ENCODE measurements at places on chromosomes 6 and 20.

- peak; percentile 92 for DNase-seq
Observed at GRCh38 chr6:26216886-26217713, 129.9 kb downstream of the HFE start.

GRCh38 chr6:2230659-2231277 lies 14.6 kb downstream of the GMDS start:
- DNase-seq: no peak

GRCh38 chr20:34369265-34369664 lies 6.2 kb downstream of the ITCH start:
- no peak for DNase-seq

DNA sequence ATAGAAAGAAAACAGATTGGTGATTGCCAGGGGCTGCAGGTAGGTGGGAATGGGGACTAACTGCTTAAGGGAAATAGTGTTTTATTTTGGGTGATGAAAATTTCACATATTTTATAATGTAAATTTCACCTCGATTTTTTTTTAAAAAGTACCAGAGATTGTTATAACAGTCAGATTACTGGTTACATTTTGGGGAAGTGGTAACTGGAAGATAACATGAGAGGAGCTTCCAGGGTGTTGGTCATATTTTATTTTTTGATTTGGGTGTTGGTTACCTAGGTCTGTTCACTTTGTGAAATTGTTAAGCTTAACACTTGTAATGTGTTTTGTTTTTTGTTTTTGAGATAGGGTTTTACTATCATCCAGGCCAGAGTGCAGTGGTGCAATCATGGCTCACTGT lies 17.2 kb upstream of the CRIP3 start:
- no peak for DNase-seq

- no peak for DNase-seq
Observed at GRCh38 chr6:136593748-136594490, 43.7 kb upstream of the MAP7 start.

DNA sequence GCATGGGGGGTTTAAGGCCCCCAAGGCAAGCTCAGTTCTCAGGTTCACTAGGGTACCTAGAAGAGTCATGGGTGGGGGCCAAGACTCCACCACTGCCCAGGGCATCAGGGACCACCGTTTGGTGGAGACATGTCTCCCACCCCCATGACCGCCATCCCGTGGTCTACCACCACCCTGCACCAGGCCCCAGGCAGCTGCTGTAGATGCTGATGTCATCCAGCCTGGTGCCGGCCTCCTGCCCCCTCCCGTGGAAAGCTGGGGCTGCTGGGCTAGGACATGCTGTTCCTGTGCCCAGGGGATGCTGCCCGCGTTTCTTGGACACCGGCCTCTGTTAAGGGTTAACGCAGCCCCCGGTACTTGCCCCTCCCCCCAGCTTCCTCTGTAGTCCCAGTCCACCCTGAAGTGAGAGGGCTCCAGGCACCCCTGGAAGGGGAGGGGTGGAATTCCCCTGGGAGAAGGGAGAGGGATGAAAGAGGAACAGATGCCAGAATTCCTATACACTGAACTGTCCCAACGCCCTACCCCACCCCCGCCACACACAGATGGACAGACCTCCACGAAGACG lies 587 bp downstream of the IP6K3 start:
- no peak for DNase-seq

- DNase-seq: no peak
Observed at GRCh38 chr20:51687108-51687507, 81.1 kb downstream of the ATP9A start.

DNA sequence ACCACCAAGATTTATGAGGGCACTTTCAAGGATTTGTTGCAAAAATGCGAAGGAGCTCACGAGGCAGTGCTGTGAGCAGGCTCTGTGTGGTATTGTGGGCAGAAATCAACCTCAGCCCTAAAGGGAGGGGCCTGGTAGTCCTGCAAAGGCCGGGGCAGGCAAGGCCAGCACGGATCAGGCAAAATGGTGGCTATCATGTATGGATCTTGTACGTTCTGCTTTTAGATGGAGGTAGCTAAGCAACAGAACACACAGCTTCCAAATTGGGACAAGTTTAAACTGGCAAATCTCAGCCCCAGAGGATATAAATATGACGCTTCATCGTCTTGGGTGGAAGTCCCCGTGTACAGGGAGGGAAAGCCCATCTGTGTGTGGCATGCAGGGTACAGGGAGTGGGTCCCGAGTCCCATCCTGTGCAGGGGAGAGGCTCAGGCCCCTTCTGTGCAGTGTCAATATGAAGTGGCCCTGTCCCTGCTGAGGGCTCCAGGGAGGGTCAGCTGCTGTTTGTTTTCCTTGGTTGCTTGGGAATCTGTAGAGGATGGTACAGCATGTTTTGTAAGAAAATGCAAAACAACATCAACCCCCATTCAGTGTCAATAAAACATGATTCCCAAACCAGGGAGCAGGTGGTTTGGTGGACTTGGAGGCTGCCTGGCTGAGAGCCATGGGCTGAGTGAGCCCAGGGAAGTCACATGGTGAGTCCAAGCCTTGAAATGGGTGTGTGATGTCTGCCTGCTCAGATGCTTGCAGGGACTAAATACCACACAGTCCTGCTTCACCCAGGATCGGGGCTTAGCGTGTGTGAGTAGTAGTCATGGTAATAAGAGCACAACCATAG lies 113.0 kb downstream of the SYCP2 start:
- DNase-seq: no peak

DNA sequence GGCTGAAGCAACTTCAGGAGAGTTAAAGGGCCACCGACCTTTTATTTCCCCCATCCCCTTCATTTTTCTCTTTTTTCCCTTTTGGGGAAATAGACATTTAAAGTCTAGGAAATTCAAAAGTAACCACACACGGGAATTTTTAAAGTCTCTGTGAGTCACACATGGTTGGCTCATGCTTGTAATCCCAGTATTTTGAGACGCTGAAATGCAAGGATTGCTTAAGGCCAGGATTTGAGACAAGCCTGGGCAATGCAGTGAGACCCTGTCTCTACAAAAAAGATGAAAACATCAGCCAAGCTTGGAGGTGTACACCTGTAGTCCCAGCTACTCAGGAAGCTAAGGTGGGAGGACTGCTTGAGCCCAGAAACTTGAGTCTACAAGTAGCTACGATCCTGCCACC lies 34.2 kb downstream of the KATNA1 start:
- DNase-seq: no peak

DNA sequence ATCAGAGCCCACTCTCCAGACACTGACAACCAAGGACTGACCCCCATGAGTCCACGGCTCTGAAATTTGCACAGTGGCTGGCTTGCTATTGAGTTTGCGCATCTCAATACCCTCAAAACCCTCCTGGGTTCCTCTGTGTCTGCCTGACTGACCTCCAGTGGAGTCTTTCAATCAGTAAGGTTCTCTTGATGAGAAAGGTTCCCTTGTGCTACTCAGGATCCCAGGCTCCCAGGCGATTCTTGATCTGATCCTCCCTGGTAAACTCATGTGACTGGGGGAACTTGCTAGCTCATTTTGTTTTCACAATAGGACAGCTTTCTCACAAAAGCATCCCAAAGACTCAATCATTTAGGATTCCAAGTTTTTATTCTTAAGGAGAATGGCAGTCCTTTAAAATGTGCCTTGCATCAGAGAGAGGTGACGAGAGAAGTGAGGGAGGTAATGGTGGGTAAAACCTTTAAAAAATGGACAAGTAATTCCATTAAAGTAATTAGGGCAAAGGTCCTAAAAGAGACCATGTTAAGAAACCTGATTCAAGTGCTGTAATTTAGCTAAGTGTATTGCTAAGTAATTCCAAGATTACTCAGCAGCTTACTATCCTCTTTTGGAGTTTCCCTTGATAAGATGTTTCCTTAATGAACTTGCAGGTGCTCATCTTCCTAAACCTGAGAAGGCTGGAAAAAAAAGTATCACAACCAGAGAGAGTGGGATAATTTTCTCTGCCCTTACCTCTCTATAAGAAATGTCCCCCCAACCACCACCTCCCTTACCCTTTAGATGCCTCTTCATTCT lies 304.7 kb upstream of the SGK1 start:
- no peak for DNase-seq

DNA sequence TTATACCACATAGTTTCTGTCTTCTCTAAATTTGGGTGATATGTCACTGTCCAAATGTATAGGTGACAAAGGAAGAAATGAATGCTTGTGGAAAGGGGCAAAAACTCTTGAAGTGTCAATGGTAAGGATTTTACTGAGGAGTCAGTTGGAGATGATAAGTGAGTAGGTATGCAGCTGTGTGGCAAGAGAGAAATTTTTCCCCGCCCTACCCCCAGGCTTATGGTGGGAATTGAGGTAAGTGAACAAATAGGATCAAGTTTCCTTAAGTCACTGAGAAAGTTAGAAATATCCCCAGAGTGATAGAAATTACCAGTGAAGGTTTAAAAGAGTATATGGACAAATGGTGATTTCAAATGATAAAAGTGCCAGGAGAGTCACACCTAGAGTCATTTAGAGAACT lies 11.8 kb downstream of the DSE start:
- DNase-seq: no peak

DNA sequence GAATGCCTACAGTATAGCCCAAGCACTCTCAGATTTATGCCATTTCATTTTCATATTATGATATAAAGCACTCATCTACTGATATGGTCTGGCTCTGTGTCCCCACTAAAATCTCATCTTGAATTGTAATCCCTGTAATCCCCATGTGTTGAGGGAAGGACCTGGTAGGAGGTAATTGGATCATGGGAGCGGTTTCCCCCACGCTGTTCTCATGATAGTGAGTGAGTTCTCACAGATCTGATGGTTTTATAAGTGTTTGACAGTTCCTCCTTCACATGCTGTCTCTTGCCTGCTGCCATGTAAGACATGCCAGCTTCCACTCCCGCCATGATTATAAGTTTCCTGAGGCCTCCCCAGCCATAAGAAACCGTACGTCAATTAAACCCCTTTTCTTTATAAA lies 171.7 kb downstream of the OTOR start:
- no peak for DNase-seq

- DNase-seq: no peak
Observed at GRCh38 chr20:15200147-15200565, 862.7 kb upstream of the FLRT3 start.

GRCh38 chr6:70886661-70887060 lies 70.2 kb downstream of the B3GAT2 start:
- DNase-seq: no peak

GRCh38 chr6:89644864-89645263 lies 6.3 kb upstream of the LYRM2 start:
- DNase-seq: no peak

- peak; percentile 40 for DNase-seq
Observed at GRCh38 chr20:51318058-51318949, 224.2 kb downstream of the NFATC2 start.

GRCh38 chr6:10276660-10277287 lies 138.1 kb downstream of the TFAP2A start:
- DNase-seq: no peak

- no peak for DNase-seq
Observed at GRCh38 chr20:32036716-32037485, 15.1 kb upstream of the HCK start.

- DNase-seq: no peak
Observed at GRCh38 chr20:1275919-1276318, 9.8 kb downstream of the SNPH start.

DNA sequence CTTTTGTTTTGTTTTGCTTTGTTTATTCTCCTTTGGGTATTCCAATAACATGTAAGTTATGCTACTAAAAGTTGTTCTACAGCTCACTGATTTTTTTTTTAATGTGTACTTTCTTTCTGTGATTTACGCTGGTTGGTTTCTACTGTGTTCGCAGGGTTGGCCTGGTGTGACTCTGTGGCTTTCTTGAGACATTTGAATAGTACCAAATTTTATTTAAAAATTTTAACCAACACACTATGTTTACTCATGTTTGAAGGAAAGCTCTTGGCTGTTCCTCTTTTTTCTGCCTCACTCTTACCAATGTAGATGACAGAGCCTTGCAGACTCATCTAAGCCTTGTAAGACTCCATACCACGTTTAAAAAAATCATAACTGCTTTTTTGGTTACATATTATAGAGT lies 1784.9 kb upstream of the DEFB115 start:
- no peak for DNase-seq

- no peak for DNase-seq
Observed at GRCh38 chr20:62914970-62915457, 11.3 kb downstream of the DIDO1 start.
